ENCODE measurements at places on chromosomes 5 and 9. TPM values are rescaled to one million over a fixed set of nuclear protein-coding genes. Genes with fewer than 3 reads are reported as not detected.

- DNase-seq, result peak; percentile 61
Measured at GRCh38 chr9:129725795-129726251, 27.0 kb downstream of the PTGES start.

DNA sequence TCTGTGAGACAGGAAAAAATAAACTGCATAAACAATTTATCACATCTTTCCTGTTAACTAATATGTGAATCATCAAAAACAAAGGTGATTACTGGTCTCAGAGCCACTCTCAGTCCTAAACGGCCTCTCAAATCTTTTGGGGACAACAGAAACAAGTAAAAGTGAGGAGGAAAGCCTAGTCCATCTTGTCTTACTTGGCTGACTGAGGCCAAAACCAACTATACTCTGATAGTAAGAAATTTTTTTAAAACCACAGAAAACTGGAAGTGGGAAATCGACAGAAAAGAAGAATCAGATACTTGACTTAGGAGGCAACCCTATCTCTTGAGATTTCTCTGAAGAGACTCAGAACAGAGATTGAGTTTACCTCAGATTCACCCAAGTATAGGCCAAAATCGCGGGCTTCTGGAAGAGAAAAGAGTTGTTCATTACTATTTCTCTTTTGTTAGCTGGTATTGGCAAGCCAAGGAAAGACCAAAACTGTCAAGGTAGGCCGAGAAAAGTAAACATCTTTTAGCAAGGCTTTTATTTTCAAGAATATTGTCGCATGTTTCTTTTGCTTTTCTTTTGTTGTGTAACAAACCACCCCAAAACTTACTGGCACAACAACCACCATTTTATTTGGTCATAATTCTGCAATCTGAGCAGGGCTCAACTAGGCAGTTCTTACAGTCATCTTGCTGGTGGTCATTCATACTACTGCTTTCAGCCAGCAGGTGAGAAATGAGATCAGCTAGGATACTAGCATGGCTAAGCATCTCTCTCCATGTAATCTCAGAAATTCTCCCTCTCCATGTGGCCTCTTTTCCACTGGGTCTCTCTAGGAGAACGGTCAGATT is 46.1 kb downstream of the RFX3 start:
- no peak for DNase-seq

DNA sequence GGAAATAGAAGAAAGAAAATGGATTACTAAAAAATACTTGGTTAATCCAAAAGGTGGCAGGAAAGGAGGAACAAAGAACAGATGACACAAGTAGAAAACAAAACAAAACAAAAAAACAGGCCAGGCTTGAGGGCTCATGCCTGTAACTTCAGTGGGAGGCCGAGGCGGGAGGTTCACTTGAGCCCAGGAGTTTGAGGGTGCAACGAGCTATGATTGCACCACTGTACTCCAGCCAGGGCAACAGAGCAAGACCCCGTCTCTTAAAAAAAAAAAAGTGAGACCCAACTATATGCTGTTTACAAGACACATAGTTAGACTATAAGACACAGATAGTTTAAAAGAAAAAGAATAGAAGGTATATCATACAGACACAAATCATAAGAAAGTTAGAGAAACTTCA is 59.5 kb downstream of the AK8 start:
- DNase-seq, result no peak

DNA sequence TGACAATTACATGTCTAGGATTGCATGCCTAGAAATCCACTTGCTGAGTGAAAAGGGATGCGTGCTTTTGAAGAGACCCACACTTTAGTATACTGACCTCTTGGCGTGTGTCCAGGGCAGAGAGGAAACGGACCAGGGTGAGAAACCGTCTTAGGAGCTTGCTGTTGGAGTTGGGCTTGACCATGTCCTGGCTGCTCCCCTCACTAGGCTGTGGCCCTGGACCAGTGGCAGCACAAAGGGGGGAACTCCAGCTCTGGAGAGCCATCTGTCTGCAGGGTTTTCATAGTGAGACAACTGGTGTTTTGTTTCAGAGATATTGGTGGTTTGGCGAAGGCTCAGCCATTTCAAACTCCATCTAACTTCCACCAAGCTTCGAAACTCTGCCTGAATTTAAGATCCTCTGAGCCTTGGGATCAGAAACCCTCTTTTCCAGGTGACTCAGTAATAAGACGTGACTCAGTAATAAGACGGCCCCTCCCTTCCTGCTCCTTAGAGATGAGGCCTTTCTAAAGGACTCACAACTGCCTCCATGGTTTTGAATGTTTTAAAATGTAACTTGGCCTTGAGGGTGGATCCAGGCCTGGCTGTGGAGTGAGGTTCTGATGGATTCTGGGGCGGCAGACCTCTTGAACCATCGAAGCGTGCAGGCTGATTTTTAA is 165.8 kb downstream of the MELK start:
- peak; percentile 90 for DNase-seq

DNA sequence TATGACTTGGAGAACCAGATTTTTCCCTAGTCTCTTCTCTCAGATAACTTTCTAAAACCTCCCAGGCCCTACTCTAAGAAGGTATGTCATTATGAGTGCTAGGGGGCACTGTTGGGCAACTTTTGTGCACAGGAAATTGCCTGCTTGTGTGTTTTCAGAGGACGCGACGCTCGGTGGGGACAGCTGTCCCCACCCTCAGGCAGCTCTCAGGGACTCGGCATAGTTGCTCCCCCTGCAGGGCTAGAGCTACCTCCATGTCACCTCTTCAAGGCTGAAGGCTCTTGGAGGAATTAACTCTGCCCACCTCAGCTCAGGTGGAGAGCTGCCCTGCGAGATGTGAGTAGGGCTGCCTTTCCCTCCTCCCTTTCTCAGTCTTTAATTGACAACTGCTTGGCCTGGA is 10.2 kb upstream of the TIFAB start:
- DNase-seq, result peak; percentile 49

DNA sequence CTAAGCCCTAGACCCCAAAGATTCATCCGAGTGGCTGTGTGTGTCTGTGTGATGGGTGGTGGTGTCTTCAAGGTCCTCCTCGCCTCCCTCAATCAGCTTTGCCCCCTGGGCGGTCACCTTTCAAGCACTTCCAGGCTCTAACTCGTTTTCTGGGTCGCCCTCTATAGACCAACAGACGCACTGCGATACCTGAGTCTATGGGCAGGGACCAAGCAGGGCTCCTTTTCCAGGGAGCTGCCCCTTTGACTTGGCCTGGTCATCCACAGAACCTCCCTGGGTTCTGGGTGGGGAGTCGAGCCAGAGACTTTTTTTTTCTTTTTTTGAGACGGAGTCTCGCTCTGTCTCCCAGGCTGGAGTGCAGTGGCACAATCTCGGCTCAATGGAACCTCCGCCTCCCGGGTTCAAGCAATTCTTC is 1.1 kb downstream of the SLC27A4 start:
- peak; percentile 65 for DNase-seq

- DNase-seq, result peak; percentile 26
Measured at GRCh38 chr5:108654051-108654450, 93.6 kb upstream of the FER start.

- DNase-seq, result no peak
Measured at GRCh38 chr5:146813346-146814157, 65.0 kb downstream of the PPP2R2B start.

DNA sequence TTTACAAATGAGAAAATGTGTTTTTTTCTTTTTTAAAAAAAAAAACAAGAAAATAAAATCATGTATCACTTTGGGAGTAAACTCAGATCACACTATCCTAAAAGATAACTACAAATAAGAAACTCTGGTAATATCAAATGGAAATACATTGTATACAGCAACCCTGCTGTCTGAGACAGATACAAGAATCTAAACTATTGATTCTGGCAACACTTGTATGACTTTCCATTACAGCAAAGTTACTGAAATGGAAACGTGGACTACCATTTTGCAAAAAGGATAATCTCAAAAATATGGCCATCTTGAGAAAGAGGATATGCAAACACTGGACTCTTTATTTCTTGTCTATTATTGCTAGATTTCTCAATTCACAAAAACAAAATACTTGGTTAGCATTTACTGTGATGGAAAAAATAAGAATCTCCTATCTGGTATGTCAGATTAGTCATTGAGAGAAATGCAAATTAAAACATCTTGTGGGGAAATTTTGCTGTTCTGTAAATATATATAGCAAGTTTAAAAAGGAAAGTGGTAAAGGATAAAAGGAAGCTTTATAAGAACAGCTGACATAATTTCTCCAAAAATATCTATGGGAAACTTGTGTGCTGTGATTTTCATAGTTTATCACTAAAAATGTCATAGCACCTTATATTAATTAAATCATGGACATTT is 112.9 kb upstream of the FER start:
- DNase-seq, result no peak

DNA sequence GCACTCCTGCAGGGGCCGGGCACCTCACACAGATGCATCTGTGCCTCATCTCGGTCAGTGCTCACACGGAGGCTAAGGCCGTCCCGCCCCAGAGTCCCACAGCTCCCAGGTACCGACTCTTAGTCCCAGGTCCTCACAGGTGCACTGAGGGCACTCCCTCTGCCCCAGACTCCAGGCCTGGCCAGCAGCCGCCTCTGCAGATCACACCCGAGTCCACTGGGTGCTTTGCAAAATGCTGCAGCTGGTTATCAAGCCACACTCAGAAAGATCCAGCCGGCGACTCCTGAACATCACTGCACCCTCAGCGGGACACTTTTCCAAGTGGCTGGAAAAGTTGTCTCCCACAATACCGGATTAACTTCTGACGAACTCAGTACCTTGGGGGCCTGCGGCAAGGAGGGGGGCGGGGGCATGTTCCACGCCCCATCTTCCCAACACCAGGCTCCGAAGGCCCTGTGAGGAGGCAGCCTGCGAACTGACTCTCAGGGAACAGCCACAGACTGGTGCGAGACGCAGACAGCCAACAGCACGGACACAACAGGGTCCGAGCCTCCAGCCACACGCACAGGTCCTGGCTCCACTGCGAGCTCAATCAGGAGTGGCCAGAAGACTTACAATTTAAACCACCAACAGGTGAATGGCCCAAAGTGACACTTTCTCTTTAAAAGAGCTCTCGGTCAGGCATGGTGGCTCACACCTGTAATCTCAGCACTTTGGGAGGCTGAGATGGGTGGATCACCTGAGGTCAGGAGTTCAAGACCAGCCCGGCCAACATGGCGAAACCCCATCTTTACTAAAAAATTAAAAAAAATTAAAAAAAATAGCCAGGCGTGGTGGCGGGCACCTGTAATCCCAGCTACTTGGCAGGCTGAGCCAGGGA is 4.0 kb downstream of the BRD3 start:
- no peak for DNase-seq

GRCh38 chr5:66884564-66885243 is 288.5 kb downstream of the MAST4 start:
- DNase-seq, result no peak

DNA sequence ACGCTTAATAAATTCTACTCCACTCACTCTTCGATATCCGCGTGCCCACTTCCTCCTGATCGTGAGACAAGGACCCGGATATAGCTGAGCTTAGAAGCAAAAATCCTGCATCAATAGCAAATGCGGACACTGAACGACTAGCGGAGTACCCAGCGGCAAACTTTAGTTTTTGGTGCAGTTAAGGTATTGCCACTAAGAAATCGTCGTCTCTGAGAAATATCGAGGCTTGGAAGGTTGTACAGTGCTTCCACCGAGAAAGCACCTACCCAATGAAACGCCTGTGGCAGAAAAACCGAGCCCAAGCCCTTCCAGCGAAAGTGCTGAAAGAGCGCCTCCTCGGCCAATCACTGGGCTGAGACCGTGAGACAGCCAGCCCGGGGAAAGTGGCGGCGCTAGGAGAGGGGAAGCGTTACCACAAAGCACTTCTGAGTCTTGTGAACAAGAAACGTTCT is 32.2 kb downstream of the ANXA2R start:
- peak; percentile 81 for DNase-seq

- DNase-seq, result no peak
Measured at GRCh38 chr9:136685216-136685615, 2.0 kb downstream of the AGPAT2 start.

Gene RNF183
- total RNA-seq, result not detected

Gene PCDHA10
- total RNA-seq, result 0.09 TPM

Gene WWC1
- total RNA-seq, result 2.7 TPM

Gene C5orf24
- 18.7 TPM for total RNA-seq

Gene MCC
- 62.4 TPM for total RNA-seq

Gene SLC34A3
- not detected for total RNA-seq

Measured in fibroblast of the aortic adventitia (primary cell).